ENCODE measurements at places on chromosomes 16 and 17. TPM values are rescaled to one million over a fixed set of nuclear protein-coding genes. Genes with fewer than 3 reads are reported as not detected.

The SETD6 gene
- total RNA-seq = 20.1 TPM

The TM4SF5 gene
- not detected for total RNA-seq

The NPIPA5 gene
- total RNA-seq = 2.2 TPM

The DNAJC7 gene
- 91.4 TPM for total RNA-seq

The KRTAP4-4 gene
- total RNA-seq = not detected

The MYO15A gene
- 0.50 TPM for total RNA-seq

The SLC46A1 gene
- total RNA-seq = 3.1 TPM

The NECAB2 gene
- total RNA-seq = 0.22 TPM

The TSPOAP1 gene
- total RNA-seq = 4.0 TPM

The KLHDC4 gene
- 27.0 TPM for total RNA-seq

The SPNS3 gene
- not detected for total RNA-seq

The CACNG4 gene
- not detected for total RNA-seq

The C17orf107 gene
- total RNA-seq = 8.2 TPM

The EFCAB3 gene
- total RNA-seq = not detected

The SNAI3 gene
- total RNA-seq = 0.12 TPM

The CYGB gene
- 9.5 TPM for total RNA-seq

Data from uterine smooth muscle cell (primary cell).